Hepatic stellate cell (primary cell): ENCODE measurements at places on chromosomes 13 and 19.

DNA sequence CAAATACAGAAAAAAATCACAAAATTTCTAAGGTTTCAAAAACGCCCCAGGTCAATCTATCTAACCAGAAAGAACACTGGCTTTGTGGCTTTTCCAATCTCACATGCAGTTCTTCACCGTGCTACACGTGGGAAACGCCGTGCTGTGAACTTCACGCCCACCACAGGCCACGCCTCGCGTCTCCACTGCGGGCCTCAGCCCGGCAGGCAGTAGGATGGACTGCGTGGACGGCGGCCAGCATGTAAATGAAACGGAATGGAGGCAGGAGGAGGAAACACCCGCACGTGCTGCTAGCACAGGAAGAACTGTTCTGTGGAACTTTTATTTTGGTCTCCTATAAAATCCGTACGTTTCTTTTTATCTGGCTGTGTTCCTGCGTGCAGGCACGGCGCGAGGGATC is 23.8 kb downstream of the ZNF787 start:
- no peak for DNase-seq

DNA sequence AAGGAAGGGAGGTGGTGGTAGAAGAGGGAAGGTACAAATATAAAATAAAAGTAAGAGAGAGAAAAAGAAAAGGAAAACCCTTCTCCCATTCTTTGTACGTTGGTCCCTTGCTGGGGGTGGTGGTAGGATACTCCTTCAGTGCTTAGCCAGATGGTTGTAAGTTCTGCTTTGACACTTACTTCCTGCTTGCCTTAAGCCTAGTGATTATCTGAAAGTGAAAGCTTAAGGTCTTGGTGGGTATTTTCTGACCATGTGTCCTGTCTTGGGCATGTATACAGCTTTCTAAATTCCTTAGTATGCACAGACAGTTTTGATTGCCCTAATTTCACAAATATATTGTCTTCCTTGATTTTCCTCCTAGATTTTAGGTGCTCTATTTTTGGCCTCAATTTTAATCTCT is 314.8 kb downstream of the PCDH17 start:
- no peak for DNase-seq

GRCh38 chr19:14786421-14786851 is 8.1 kb upstream of the ADGRE2 start:
- DNase-seq: no peak

GRCh38 chr13:89568746-89569145 is 1778.7 kb upstream of the MIR17HG start:
- DNase-seq: no peak

GRCh38 chr13:60511637-60512036 is 114.6 kb downstream of the TDRD3 start:
- DNase-seq: no peak

GRCh38 chr13:25860265-25860664 is 191.6 kb downstream of the SHISA2 start:
- no peak for DNase-seq

- no peak for DNase-seq
These were observed 87.9 kb downstream of the URI1 start for GRCh38 chr19:30029721-30030510.

- DNase-seq: peak; percentile 65
These were observed 16.6 kb upstream of the LRP3 start for GRCh38 chr19:33177417-33177979.

- no peak for DNase-seq
These were observed 7.7 kb downstream of the ZIC5 start for GRCh38 chr13:99963816-99964339.

DNA sequence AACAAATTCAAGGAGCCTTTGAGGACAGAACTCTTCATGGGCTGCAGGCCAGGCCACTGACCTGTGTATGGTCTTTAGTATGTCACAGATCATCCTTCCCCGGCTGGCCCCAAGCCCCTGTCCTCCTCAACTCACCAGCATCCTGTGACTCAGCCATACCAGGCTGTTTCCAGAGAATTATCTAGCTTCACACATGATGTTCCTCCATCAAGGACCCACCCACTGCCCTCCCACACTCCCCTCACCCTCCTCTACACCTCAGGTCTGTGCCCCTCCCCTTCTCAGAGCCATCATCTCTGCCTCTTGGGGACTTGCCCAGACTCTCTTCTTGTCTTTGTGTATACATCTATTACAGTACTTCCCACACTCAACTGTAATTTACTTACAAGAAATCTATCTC is 14.7 kb downstream of the DCT start:
- DNase-seq: no peak

DNA sequence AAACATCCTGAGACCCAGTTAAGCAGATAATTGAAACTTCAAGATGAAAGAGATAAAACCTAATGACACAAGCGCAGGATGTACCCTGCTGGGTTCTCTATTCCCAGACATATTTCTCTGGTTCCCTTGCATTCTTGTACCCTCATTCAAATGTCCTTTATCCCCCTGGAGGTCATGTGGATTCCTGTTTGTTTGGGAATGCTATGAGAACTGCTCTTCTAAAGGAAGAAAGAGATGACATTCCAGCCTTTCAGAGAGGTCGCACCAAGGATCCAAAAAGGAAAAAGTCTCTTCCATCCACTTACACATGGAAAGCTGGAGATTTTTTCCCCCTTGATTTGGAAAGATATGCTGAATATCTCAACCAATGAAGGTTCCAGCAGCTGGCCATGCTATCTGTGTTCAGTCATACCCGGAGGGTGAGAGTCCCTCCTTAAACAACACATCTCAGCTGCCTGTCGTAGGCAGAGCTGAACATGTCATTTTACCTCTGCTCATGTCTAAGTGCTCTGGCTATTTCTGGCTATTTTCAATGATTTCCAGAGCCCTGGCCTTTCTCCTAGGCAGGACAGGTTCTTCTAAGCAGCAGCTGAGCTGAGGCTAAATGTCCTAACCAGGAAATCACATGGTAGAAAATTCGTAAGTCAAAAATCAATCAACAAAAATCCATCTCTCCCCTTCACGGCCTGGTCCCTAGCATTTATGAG is 52.5 kb downstream of the C13orf42 start:
- DNase-seq: no peak

- DNase-seq: no peak
These were observed 23.3 kb downstream of the COMMD6 start for GRCh38 chr13:75514080-75514995.

- no peak for DNase-seq
These were observed at the start of gene RASAL3 for GRCh38 chr19:15464394-15465385. Gene RASAL3, minus strand, starts transcription at chr19:15464544. Its CDS starts 186 bp downstream, at chr19:15464358.

DNA sequence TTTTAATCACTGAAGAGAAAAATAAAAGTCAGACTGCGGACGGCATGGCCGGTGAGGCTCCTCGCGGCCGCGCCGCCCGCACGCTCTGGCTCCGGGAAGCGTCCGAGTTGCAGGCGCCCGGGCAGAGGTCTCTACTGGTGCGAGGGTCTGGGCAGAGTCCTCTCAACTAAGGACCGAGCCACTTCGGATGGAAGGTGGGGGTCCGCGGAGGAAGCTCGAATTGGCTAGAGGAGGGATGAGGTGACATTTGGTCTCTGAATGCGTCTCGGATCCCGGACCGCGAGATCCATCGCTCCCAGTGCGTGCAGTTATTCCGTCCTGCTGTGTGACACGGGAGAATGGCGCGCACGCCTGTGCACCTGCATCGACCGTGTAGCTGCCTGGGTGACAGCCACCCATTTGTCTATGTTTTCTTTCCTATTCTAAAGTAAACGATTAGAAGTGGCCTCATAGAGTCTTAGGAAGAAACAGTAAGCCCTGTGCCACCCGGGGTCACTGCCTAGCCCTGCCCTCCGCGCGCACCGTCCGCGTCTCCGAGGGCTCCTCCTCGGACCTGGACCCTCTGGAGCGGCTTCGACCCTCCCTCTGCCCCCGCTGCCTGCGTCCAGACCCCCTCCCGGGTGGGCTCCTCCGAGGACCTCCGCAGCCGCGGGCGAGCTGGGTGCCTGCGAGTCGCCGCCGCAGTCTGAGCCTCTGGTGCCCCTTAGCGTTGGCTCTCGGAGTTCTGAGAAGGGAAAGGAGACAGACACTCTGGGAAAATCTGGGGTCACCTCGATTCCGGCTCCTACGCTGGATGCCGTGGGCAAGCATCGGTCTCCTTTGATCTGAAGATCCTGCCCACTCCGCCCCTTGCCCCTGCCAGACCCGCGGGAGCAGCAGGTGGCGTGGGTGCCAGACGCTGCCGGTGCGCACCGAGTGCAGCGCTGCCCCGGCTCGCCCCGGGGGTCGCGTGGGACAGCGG is 347.4 kb downstream of the LIG4 start:
- DNase-seq: peak; percentile 67

DNA sequence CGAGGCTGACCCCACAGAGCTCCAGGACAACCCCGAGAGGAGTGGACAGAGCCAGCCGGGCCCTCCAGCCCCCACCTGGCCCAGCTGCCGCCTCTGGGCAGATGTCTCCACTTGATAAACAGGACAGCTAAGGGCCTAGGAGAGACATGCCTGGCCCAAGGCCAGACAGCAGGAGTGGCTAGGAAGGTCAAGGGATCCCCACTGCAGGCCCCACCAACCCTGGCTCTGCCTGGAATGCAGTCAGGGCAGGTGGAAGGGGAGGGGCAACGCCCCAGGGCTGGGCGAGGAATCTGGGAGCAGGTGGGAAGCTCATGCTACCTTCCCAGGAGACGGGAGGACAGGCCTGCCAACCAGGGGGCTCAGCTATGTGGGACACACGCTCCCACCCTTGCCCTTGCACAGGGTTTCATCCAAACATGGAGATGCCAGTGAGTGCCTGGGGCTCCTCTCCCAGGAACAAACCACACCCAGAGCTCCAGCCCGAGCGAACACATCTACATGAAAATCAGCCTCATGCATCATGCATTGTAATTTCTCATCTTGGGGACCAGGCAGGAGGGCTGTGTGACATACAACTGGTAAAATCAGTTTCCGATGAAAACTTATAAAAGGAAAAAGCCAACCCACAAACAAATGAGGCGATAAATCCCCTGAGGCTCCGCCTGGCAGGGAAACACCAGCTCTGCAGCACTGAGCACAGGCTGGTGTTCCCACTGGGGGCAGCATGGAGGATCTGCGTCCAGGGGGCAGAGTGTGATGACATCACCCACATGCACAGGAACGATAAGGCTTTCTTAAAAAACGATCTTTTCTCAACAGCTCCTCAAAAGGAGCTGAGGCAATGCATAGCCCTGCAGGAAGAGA is 25.0 kb downstream of the SH3GL1 start:
- peak; percentile 80 for DNase-seq

- DNase-seq: no peak
These were observed 4.8 kb upstream of the NFIC start for GRCh38 chr19:3361384-3362216.

- DNase-seq: no peak
These were observed 722 bp downstream of the PKN1 start for GRCh38 chr19:14433554-14434501.

- DNase-seq: no peak
These were observed 593 bp downstream of the ATG4D start for GRCh38 chr19:10544242-10544752.

DNA sequence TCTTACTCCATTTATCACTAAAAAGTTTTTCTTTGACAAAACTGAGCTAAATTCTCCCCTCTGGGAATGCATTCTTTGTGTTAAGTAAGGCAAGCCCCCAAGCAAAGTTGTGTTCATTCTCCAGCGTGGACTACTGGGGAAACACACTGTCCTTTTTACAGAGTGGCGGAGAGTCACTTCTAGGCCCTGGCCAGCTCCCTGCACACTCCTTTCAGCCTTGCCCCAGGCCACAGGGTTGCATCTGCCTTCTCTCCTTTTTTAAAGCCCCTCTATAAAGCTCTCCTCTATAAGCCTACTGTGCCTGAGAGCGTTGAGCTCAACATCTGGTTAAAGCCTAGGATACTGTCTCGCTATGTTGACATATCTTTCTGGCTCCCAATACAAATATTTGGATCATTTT is 803.4 kb downstream of the PCDH17 start:
- no peak for DNase-seq

- no peak for DNase-seq
These were observed 9.9 kb downstream of the KLHL26 start for GRCh38 chr19:18646535-18647370.

DNA sequence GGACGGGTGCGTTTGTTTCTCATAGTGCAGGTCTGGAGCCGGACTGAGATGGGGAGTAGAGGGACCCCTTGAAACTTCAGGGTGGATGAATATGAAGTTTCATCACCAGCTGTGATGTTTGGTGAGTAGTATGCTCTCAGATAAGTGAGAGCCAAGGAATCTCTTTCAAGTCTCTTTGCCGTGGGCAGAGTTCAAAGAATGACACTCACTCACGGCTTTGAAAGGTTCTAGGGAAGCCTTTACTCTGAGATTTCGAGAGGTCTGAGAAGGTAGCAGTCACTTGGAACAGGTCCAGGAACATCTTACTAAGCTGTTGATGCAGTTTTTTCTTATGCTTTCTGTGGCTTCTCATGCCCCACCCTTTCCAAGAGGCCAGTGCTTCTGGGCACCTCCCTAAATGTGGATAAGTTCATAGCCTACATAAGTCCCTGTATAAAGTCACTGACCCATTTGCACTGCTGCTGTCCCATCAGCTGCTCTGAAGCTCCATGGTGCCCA is at the start of gene IGFL2:
Gene IGFL2 (plus strand): TSS at position 448 of the 498 bp plus-strand sequence. CDS start 41 bp downstream, at position 489.
- DNase-seq: no peak

DNA sequence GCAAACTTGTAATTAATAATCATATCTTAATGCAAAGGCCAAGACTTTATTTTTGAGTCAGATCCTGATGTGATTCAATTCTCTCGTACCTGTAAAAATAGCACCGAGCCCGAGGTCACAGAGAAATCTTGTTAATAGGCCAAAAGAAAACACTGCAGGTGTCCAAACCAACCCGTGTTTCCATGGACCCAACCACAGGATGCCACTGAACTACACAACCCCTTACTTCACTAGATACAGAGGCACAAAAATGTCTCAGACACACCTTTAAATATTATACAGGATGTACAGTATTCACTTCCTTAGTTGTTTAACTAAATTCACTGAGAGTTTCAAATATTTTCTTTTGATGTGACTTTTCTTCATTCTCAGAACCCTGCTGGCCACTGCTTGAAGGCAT is 530.9 kb downstream of the MYO16 start:
- no peak for DNase-seq

DNA sequence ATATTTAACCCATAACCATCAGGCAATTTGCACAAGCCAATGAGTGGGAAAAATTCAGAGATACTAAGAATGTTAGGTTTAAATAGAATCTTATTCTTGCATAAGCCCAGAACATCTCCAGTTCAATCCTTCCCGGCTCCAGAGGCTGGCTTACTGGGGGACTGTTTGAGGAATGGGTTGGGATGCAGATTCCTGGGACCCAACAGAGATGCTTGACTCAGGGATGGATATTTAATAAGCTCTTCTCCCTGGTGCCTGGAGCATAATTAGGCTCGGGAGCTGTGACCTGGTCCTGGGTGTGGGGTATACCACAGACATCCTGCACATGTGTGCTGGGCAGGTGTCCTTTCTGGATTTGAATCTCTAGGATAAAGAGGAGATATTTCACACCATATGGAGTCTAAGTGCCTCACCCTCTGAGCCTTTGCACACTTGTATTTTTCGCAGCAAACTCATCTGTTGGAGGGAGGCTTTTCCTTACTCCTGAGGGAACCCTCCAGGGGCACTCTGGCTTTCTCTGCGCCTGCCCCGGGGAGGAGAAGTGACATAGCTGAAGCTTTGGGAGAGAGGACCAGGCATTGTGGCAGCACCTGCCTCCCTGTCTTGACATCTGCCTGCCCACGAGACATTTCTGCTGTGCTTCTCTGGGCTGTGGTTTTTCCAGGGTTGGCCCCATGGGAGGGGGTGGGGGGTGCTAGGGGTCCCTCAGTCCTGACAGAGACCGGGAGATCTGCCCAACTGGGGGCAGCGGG is 36.1 kb upstream of the ANKRD10 start:
- no peak for DNase-seq

GRCh38 chr19:35704218-35704617 is at the start of gene ZBTB32:
Gene ZBTB32, plus strand, starts transcription at chr19:35704558. Its CDS starts 10,069 bp downstream, at chr19:35714627.
- DNase-seq: peak; percentile 83

- DNase-seq: no peak
These were observed 116.1 kb downstream of the STARD13 start for GRCh38 chr13:33169273-33169980.
